Stomach (tissue), 19 donors: ENCODE measurements at places on chromosomes 5 and 9.

DNA sequence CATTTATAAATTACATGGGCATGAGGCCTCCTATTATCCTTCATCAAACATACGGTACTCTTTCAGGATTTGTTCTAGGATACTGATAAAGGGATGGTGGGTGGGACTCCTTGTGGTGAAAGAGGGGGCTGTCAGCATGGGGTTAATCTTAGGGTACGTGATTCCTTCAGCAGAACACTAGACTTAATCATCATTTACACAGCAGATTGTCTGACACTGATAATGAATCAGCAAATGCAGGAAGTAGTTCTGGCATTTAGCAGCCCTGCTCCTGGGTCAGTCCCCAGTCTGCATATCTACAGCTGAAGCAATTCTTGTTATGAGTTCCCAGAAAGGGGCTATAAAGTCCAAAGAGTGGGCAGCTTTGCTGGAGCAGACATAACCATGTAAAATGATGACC is 384.6 kb downstream of the SPOCK1 start:
- DNase-seq = peak; percentile 33

- DNase-seq = peak; percentile 42
Measured at GRCh38 chr5:42691413-42691937, 65.1 kb upstream of the CCDC152 start.

DNA sequence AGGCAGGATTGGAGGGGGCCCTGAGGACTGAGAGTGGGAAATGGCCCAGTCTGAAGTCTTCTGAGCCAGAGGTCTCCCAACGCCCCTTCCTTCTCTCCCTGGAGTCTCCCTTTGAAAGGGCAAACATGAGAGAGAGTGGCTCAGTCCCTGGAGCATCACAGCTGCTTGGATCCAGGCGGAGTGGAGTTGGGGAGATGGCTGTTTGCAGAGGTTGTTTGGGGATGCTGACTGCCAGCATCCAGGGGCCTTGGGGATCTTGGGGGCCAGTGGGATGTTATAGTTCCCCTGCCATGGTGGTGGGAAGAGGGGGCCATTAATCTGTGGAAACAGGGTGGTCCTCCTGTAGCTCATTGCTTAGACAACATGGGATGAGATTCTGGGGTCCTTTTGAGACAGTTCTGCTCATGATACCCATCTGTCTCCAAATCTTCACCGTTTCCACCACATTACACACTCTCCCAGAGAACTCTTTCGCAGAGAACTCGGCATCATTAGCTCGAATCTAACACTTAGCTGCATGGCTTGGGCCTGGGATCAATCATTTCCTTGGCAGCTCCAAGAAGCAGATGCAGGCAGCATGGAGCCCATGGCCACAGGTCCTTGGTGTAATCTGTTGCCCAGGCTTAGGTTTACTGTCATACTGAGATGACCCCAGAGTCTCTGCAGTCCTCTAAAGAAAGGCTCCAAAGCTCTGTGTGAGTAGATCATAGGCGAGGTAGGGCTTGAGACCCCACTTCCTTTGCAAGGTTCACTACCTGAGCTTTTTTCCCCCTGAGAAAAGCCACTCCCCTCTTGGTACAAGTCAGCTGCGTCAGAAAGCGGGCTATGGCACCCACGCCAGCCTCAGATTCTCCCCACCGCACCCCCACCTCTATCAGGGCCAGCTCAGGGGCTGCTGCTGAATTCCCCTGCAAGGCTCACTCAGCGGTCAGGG is 54.4 kb upstream of the SH3PXD2B start:
- DNase-seq = no peak

DNA sequence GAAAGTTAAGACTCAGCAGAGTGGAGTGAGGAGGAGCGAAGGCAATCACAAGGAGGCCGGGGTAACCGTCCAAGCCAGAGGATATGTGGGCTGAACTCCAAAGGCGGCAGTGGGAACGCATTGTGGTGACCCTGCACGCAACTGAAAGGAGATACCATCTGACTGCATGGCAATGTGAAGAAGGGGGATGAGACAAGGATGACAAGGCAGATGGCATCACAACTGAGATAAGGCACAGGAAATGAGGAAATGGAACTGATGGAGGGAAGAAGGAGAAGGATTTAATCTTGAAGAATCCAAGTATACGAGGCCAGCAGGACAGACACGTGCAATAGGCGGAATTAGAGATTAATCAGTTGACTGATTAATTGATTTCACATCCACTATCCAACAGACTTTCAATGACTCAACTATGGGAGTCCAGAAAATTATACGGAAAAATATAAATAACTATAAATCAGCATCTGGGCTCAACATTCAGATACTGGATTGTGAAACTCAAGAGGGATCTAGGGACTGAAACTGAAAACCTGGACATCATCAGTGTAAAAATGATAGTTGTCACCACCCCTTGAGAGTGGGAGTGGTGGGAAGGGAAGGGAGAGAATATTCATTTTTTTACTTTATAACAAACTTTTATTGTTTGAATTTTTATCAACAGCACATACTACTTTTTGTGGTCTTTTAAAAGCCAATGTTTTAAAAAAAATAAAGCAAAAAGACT is 86.1 kb downstream of the ARL15 start:
- DNase-seq = no peak

GRCh38 chr5:132849347-132849746 is 16.9 kb downstream of the GDF9 start:
- DNase-seq = no peak

DNA sequence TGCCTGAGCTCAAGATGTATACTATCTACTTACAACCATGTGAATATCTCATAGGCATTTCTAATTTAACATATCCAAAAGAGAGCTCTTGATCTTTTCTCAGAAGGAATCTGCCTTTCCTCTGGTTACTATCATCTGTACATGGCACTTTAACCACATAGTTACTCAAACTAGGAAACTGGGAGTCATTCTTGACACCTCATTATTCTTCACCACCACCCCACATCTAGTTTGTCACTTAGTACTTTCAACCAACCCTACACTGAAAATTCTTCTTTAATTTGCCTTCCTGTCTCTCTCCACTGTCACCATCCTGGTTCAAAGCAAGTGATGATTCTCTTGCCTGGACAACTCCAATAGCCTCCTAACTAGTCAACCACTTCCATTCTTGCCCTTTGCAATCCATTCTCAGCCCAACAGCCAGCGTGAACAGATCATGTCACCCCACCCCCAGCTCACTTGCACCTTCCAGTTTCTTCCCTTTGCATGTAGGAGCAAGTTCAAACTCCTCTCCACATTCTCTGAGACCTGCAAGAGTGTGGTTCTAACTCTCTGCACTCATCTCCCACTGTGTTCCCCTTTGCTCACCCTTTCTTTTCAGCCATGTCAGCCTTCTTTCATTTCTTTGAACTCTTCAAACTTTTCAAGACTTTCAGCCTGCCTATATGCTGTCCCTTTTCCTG is 17.3 kb upstream of the SMAD5 start:
- no peak for DNase-seq

GRCh38 chr5:99814321-99815063 is 720.7 kb upstream of the FAM174A start:
- no peak for DNase-seq

DNA sequence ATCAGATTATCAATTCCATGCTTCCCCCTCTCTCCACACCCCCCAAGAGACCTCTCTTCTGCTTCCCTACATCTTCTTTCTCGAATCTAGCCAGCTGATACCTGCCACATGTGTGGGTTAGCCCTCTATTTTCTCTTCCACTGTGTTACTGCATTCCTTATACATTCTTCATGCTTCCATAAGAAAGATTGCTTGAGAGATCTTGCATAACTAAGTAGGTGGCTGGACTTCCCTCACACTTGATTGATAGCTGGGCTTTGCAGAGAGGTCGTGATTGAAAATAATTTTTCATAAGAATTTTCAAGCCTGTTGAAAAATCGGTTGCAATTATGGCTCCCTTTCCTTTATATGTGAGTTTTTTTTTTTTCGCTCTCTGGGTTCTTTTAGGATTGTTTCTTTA is 33.0 kb upstream of the PANK3 start:
- no peak for DNase-seq
